ENCODE measurements at places on chromosomes 11 and 22.

DNA sequence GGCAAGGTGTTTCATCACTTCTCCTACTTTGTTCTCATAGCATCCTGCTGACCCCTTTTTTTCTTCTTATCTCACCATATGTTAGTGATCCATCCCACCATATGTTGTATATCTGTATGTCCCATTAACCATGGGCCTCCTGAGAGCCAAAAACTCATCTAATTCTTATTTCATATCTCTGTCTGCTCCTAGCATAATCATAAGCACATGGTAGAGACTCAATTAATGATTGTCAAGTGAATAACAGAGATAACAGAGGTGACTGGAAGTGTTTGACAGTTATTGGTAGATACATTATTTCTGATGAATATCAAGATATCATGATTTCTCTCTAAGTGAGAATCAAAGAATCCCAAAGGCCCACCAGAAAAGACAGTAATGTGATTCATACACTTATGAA is 138.1 kb upstream of the MPPED2 start:
- DNase-seq, result no peak

DNA sequence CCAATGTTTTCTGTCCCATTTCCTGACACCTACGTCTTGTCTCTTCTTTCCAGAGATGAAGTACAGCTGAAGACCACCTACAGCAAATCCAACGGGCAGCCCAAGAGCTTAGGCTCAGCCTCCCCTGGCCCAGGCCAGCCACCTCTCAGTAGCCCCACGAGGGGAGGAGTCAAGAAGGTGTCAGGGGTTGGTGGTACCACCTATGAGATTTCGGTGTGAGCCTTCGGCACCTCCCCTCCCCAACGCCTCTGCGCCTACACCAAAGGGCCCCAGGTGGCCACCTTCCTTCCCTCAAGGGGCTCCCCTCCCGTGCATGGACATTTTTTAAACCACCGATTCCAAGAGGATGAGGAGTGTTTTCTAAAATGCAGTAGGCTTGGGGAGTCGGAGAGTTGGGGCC is 12.2 kb downstream of the MED19 start:
- DNase-seq, result no peak

DNA sequence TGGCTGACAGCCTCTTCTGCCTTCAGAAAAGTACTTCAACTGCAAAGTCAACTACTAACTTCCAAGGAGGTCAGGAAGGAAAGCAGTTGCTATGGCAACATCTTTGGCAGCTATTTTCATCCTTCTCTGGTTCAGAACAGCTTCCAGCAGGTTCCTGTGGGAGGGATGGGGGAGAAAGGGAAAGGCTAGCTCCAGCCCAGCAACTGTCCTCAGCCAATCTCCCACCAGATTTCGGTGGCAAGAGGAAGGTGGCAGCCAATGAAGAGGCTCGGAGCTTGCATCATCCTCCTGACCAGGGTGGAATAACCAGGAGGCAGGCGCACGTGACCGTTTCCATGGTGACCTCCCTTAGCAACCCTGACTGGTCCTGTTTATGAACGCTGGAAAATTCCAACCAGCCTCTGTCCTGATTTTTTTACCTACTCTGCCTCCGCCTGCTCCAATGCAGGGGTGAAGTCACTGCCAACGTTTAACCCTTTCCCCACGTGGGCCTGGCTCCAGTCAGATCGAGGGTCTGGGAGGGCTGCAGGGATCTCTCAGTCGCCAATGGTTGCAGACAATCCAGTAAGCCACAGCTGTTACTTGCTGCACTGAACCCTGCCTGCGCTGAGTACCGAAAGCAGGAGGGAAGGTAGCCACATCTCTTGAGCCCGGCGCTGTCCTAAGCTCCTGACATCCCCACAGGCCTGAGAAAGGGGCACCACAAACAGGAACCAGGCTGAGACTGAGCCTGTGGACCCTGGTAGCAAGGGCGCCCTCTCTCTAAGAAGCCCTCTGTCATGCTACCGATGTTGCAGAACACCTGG is 11.2 kb upstream of the MALAT1 start:
- peak; percentile 100 for DNase-seq

- no peak for DNase-seq
Observed at GRCh38 chr11:73972620-73973449, 9.8 kb downstream of the UCP2 start.

GRCh38 chr22:42202669-42203068 is 67.8 kb downstream of the TCF20 start:
- peak; percentile 67 for DNase-seq

GRCh38 chr11:37946155-37946766 is 1348.2 kb upstream of the RAG2 start:
- peak; percentile 27 for DNase-seq

DNA sequence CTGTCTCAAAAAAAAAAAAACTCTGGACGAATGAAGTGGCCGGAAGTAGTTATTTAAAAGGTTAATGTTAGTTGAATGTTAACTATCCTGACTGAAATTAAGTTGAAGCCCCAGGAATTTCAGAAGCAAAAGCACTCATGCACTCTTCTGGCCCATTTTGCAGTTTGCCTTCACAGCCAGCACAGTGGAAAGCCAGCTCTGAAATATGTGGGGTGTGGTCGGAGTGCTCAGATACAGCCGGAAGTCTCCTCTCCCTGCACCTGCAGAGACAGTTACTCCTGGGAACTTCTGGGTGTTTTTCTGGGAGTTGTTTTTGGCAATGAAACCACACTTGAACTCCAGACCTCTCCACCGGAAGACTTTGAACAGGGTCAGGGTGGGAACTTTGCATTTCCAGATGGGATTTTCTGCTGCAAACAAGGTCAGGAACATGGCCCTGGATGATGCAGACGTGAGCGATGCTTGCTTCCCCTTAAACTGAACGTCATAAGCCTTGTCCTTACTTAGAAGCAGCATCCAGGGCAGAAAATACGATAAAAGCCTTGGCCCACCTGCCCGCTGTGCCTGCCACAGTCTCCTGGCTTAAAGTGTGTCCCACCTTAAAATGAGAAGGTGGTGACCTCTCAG is 21.5 kb upstream of the CABP2 start:
- DNase-seq, result no peak

GRCh38 chr22:27401321-27401720 is 400.2 kb downstream of the MN1 start:
- peak; percentile 32 for DNase-seq

DNA sequence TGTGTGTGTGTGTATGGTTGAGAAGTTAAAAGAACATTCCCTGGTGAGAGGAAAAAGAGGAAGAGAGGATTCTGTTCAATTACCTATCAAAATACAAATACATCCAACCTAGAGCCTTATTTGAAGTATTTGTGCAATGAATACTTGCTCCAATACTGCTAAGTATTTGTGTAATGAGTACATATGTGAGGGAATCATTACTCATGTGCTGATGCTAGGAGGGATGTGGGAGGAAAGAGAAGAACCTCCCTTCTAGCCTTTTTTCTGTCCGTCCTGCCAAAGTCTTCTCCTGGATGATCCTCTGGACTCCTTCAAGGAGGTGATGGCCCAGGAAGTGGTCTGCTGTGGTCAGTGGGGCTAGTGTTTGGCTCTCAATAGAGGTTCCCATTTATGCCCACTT is 36.0 kb upstream of the ACCSL start:
- peak; percentile 66 for DNase-seq

- DNase-seq, result no peak
Observed at GRCh38 chr22:37219533-37219932, 7.3 kb upstream of the SSTR3 start.

- peak; percentile 95 for DNase-seq
Observed at GRCh38 chr11:86741839-86742805, 58.2 kb upstream of the PRSS23 start.

- DNase-seq, result peak; percentile 56
Observed at GRCh38 chr22:42001121-42001520, 2.5 kb downstream of the WBP2NL start.

- no peak for DNase-seq
Observed at GRCh38 chr11:69368119-69368880, 74.3 kb downstream of the MYEOV start.

DNA sequence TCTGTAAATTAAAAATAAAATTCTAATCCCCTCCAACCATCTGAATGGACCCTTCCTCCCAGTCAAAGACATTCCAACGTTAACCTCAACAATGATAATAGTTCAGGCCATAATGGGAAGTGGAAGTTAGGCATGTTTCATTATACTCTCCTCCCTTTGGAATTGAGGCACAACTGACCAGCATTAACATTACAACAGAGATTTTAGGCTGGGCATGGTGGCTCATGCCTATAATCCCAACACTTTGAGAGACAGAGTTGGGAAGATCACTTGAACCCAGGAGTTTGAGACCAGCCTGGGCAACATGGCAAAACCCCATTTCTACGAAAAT is 2.4 kb upstream of the CTSF start:
- DNase-seq, result no peak

DNA sequence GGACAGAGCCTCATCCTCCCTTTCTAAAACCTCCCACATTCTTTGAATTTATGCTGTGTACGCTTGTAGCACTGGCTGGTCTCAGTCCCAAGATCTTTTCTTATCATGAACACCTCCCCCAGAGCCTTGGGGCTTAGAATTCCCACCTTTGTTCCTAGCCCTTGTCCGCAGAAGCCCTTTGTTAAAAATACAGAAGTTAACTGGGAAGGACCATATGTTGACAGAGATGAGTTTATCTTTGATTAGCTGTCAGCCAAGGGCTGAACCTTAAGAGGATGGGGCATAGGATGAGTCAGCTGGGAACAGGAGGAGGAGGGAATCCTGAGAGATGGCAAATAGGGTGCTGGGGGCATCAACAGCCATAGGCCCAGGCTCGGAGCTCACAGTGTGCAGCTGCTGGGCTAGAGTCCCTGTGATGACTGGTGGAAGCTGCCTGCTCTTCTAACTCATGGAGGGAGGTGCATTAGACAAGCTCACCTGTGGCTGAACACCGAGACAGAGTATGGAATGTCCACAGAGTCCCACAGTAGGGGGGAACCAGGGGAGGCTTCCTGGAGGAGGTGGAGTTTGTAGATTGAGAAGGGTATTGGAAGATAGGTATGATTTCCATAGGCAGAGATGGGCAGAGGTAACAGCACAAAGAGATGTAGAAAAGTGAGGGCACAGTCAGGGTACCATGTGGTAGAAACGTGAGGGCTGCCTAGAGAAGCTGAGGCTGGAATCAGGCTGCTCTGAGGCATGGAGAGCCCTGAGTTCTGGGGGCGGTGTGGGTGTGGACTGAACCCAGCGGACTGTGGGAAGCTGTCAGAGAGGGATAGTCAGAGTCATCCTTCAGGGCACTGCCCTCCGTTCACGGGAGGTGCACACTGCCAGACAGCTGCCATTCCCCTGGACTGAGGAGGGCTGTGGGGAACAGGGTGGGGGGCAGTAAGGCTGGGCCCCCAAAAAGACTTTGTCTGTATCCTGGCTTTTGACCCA is 9.9 kb downstream of the MICAL2 start:
- peak; percentile 52 for DNase-seq

DNA sequence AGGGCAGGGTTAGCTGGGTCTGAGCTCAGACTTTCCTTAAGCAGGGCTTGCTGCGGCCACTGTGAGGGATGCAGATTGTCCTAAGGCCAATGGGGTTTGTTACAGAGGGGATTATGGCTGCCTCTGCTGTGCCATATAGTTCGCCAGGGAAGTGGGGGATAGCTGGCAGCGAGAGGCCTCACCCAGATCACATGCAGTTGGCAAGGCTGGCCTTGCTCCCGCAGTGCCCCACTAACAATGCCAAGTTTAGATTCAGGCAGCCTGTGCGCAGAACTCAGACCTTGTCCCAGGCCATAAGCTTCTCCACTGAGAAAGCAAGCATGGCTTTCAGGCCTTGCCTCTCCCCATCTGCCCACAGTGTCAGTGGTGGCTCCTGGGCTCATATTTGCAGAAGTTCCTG is 4.7 kb upstream of the APOL2 start:
- no peak for DNase-seq

DNA sequence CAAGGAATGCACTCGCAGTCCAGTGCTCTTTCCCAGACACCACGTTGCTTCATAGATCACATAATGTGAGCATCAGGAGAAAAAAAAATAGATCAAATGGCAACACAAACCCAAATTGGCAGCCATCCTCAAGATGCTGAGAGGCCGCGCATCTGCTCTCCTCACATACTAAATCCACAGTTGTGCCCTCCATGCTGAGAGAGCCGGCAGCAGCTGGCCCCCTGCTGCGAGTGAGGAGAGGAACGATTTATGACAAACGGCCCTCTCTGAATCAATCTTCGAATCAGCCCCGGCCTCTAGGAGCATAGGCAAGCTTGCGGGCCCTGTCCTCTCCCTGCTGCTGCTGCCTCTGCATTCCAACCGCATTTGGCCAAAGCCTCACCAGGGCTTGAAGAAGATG is 159.9 kb upstream of the TENM4 start:
- no peak for DNase-seq

DNA sequence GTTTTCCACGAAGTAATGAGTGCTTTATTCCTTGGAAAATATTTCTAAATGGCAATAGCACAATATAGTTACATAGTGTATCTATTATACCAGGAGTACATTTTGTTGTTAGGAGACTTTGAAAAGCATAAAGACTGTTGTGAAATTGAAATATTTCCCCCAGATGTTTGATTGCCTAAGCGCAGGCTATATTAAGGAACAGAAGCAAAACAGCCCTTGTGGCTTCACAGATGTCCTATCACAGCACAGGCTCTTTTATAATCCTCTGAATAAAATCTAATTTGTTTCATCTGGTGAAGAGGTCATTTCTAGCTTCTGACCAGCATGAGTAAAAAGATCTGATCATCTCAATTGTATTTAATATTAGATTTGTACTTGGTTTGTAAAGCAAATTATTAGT is 48.2 kb downstream of the BSX start:
- DNase-seq, result no peak

DNA sequence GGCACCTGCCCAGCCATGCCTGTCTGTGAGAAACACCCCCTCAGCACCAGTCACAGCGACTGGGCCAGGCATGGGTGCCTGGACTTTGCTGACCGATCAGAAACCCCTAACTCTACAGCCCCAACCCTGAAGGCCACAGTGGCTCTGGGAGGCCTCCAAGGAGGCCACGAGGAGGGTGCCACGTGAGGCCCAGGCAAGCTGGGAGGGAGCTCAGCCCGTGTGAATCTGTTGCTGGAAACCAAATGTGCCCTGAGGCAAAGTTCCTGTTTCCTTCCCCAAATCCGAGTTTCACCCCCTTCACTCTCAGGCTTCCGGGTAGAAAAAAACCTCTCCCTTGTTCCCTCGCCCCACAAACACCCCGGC is 1.3 kb downstream of the UNC93B1 start:
- no peak for DNase-seq

DNA sequence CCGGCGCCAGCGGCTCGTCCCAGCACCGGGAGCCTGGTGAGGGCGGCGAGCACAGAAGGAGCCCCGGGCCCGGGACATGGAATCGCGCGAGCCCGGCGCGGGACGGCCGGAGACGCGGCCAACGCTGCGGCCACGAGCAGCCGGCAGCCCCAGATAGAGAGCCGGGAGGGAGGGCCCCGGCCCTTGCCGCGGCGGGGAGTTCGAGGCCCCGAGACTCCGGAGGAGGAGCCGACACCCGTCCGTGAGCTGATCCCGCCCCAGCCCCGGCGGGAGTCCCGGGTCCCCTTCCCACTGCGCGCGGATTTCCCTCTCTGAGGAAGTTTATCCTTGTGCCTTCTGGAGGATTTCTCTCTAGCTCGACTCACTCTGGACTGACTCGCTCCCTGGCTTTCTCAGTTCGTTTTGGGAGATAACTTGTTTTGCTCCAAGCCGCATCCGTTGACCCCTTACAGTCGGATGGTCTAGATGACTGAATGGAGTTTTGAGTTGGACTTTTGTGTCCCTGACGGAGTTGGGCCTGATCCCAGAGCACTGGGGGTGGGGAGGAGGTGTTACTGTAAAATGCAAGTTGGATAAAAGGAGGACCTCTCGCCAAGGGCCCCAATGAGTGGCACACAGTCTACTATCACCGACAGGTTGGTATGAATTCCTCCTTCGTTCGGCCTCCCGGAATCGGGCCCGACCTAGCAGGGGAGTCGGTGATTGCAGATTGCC is 585 bp downstream of the ARHGEF12 start:
- DNase-seq, result peak; percentile 20
